ENCODE measurements at places on chromosomes 7 and 10.

- no peak overlapping the region for H3K27ac ChIP-seq
- no peaks in the 10 kb centered on the region for H3K4me1 ChIP-seq
- H3K27me3 ChIP-seq, result no peaks in the 10 kb centered on the region
- no peak for DNase-seq
- no peaks in the 10 kb centered on the region for H3K36me3 ChIP-seq
Observed at GRCh38 chr7:108181073-108181985, 51.2 kb upstream of the LAMB4 start.

GRCh38 chr7:72335561-72336381 is 76.4 kb downstream of the CALN1 start:
- no peak overlapping the region for H3K4me3 ChIP-seq
- H3K27ac ChIP-seq, result no peak overlapping the region
- no peak for DNase-seq
- H3K4me1 ChIP-seq, result no peaks in the 10 kb centered on the region
- no peaks in the 10 kb centered on the region for H3K36me3 ChIP-seq

DNA sequence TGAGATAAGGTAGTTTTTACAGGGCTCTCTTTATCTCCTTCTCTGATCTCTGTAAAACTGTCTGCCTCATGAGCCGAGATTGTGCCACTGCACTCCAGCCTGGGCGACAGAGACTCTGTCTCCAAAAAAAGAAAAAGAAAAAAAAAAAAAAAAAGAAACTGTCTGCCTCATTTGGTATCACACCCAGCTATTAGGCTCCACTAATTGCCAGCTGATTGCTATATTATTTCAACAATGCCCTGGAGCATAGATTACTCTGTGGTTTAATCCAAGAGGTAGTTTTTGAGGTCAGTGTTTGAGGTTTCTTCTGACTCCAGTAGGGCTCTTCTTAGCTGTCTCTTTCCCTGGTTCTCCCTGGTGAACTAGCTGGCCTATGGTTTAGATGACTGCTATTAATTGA is 268.1 kb upstream of the PLPP4 start:
- DNase-seq, result no peak
- H3K4me3 ChIP-seq, result no peak overlapping the region
- no peaks in the 10 kb centered on the region for H3K27me3 ChIP-seq
- no peak overlapping the region for H3K27ac ChIP-seq
- H3K4me1 ChIP-seq, result no peaks in the 10 kb centered on the region

- H3K4me3 ChIP-seq, result no peak overlapping the region
- no peak overlapping the region for H3K27ac ChIP-seq
- H3K36me3 ChIP-seq, result no peaks in the 10 kb centered on the region
- H3K4me1 ChIP-seq, result no peaks in the 10 kb centered on the region
- no peaks in the 10 kb centered on the region for H3K27me3 ChIP-seq
Observed at GRCh38 chr7:69429911-69430383, 168.3 kb upstream of the AUTS2 start.

GRCh38 chr7:105752671-105753275 is 123.6 kb downstream of the ATXN7L1 start:
- no peak for DNase-seq
- no peak overlapping the region for H3K4me3 ChIP-seq
- H3K27me3 ChIP-seq, result no peaks in the 10 kb centered on the region
- H3K36me3 ChIP-seq, result no peaks in the 10 kb centered on the region

DNA sequence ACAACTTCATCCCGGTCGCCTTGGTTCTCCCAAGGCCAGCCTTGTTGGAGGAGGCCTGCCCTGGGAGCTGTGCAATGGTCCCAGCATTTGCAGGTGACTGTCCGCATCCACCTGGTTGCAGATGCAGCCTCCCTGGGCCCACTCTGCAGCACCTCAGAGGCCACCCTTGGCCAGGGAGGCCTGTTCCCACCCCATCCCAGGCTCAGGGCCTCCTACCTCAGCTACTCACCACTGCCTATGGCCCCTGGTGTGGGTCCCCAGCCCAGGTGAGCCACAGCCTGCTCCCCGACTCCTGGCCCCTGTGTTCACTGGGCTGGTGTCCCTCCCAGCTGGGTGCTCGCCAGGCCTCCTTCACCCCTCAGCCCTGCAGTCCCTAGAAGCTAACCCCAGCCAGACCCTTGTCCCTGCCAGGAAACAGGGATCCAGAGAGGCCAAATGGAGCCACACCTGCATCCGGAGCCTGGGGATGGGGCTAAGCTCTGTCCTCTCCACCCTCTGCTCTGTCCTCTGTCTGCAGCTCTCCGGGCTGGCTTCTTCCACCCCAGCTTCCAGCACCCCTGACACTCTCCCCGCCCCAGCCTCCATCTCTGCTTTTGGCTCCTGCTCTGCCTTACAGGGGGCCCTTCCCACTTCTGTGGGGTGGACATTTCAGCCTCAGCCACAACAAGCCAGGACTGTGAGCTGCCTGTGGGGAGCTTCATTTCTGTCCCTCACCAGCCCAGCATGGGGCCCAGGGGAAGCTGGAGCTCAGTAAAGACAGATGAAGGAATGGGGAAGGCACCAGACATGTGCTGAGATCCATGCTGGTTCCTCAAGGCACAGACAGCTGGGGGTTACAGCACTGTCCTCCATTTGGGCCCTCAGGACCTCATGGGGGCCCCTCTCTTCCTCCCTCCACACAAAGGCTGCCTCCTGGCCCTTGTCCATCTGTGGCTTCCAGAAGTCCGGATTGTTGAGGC is 35.6 kb upstream of the ANTXRL start:
- no peaks in the 10 kb centered on the region for H3K36me3 ChIP-seq
- H3K4me1 ChIP-seq, result no peaks in the 10 kb centered on the region
- H3K4me3 ChIP-seq, result no peak overlapping the region
- no peak overlapping the region for H3K27ac ChIP-seq
- peak; percentile 15 for DNase-seq
- H3K27me3 ChIP-seq, result no peaks in the 10 kb centered on the region

DNA sequence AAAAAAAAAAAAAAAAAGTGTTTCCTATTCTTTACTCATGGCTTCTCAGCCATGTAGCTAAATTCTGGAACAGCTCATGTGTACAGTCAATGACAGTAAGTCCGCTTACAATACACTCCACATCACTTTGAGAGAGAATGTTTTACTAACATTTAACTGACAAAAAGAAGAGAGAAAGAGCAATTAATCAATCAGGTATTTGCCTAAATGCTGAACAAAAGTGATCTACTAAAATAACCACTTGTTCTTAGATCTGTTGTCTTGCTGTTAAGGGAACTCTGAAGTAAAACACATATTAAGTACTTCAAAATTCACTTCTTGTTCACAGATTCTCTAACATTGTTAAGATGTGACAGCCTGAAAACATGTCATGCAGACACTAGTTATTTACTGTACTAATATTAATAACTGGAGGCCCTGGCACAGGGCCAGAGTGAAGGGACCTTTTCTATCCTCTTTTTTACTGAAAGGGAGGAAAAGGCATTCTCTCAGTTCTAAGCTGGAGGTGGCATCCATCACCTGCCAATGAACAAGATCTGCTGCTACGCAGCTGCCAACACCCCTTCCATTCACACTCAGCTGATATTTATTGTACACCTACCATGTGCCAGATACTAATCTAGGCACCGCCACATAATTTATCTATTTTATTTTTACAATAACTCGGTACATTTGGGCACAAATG is 72.6 kb downstream of the AHR start:
- H3K36me3 ChIP-seq, result no peaks in the 10 kb centered on the region
- no peaks in the 10 kb centered on the region for H3K27me3 ChIP-seq
- no peak overlapping the region for H3K4me3 ChIP-seq
- H3K4me1 ChIP-seq, result no peaks in the 10 kb centered on the region
- H3K27ac ChIP-seq, result no peak overlapping the region

All from colonic mucosa (tissue), 4 donors.